ENCODE measurements at places on chromosomes 6 and 20.
A peak's percentile ranks its signal among the peaks of the same experiment; 100 is the strongest.

DNA sequence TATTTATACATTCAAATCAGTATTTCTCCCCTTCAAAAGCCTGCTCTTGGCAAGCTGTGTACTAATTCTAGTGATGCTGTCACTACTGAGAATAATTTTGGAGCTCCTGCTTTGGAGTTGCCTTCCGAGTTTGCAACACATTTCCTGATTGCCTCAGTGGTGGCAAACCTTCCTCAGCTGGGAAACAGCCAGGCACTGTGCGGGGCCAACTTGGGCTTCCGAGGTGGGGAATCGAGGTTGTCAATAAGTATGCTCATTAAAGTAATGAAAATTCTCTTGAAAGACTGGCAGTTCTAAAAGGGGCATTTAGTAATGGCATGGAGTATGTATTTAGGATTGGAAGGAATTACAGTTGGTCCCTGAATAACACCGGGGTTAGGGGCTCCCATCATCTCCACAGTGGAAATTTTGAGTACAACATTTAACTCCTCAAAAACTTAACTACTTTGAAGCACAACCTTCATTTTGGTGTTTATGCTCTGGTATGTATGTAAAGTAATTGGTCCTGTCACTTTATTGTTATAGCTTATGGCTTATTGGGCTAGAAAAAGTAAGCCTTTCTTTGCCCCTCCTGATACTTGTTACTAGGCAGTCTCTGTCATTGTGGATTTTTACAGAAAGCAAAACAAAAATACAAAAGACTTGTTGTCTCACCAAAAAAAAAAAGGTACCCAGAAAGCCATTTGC, 2.7 kb downstream of the PAQR8 start:
- DNase-seq, result no peak

DNA sequence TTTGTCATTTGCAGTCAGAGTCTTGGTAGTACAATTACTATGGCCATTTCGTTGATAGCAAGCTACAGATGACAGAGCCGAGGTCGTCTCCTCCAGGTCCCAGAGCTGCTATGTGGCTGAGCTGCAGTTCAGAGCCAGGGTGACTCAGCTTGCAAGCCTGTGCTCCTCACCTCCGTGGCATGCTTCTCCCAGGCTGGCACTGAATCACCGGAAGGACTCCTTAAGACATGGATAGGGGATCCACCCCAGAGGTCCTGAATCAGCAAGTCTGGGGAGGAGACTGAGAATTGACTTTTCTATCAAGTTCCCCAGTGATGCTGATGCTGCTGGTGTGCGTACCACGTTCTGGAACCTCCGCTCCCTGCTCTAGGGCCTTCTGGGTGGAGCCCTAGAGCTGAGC, 291.2 kb downstream of the CDH26 start:
- no peak for DNase-seq

GRCh38 chr6:152423216-152424103, 213.7 kb downstream of the SYNE1 start:
- DNase-seq, result no peak

- no peak for DNase-seq
Measured at GRCh38 chr6:34953061-34954025, 64.3 kb downstream of the ANKS1A start.

GRCh38 chr20:63168861-63169260, 47.1 kb downstream of the YTHDF1 start:
- DNase-seq, result no peak

GRCh38 chr6:38273325-38273724, 366.4 kb downstream of the BTBD9 start:
- no peak for DNase-seq

GRCh38 chr6:113697632-113698410, 159.3 kb upstream of the MARCKS start:
- no peak for DNase-seq

DNA sequence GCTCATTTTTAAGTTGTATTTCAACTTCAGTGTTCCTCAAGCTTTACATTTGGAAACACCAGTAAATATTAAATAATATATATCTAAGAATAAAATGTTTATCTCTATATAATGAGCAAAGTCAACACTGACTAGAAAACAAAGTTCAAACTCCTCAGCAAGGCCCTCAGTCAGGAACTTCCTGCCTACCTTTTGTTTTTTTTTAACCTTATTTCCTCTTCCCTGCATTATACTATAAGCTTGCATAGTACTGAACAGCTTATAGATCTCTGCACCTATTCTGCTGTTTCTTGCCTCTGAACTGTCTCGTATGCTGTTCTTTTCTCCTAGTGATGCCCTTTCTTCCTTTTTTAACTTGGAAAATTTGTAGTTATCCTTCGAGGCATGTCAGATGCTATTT, 29.6 kb downstream of the ADGB start:
- DNase-seq, result no peak

DNA sequence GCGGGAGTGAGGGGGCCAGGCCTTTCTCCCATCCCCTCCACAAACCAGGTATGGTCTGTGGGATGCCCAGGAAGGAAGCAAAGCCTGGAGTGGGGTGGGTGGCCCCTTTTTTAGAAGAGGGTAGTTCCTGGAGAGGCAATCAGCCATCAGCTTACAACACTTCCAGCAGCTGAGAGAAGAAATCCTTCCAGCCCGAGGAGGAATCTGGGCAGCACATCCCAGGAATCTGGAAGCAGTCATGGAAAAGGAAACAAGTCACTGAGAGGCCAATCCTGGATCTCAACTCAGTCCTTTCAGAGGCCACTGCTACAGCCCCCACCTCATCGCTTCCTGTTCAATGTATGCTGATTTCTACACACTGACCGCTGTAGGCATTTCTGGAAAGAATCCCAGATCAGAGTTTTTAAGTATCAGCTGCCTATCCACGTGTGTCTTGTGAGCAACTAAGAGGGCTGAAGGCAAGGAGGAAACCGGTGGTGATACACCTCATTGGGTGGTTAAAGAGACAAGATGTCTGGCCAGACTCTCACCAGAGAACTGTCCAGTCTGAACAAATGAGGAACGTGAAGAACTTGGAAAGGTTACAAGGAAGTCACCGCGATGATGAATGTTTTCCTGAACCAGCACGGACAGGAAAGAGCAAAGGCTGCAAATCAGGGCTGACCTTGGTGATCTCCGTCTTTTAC, 92.9 kb upstream of the SHLD1 start:
- no peak for DNase-seq

GRCh38 chr20:51042657-51043247, 19.8 kb upstream of the KCNG1 start:
- no peak for DNase-seq

DNA sequence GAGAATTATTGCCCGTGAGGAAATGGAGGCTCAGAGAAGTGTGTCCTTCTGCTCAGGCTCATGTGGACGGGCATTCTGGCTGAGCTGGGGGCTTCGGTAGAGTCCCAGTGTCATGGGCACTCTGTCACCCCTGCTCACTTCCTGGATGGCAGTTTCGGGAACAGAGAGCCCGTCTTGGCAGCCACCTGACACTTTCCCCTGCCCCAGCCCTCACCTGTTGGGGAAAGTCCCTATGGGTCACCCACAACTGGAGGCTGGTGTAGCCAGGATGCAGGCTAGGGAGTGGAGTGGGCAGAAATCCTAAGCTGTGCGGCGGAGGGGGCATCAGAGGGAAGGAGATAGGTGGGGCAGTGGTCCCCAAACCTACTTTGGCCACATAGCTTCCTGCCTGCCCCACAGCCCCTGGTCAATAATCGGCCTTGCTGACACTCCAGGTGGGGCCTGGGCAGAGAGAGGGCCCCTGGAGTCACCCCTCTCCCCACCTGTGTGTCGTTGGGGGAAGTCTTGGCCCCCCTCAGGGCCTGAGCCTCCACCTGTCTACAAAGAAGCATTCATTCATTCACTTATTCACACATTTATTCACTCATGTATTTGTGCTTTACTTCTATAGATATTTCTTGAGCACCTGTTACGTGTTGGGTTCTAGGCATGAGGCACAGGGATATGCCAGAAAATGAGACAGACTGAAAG, 40.5 kb downstream of the SNAI1 start:
- no peak for DNase-seq

DNA sequence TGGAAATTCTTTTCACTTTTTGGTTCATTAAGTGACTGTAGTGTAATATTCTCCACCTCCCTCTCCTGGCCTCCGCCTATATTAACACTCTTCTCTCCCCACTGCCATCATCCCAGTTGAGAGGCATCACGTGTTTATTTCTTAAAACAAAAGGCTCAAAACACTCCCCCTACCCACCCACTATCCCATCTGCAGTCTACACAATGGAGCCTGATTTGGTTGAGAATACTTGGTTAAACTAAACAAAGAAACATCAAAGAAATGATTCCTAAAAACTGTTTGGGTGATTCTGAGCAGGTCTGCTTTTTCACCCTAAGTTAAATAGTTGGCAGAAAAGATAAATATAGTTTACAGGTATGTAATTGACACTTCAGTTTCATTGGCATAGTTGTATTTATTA, 5.9 kb downstream of the TFAP2B start:
- no peak for DNase-seq

DNA sequence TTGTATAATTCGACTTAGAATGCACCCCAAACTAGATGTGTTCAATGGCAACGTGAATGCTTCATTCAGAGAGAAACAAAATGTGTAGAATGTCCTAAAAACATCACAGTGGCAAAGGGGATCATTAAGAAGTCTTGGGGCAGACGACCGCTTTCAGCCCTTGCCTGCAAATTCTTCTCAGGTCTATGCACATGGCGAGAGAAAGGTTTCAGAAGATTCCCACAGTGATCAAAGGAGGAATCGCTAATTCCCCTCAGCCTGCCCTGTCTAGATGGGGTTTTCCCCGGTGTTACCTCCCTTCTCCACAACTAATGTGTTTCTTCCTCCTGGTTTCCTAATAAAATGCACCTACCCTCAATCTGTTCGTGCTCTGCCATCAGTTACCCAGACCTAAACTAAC, 13.3 kb upstream of the NHSL1 start:
- DNase-seq, result no peak

DNA sequence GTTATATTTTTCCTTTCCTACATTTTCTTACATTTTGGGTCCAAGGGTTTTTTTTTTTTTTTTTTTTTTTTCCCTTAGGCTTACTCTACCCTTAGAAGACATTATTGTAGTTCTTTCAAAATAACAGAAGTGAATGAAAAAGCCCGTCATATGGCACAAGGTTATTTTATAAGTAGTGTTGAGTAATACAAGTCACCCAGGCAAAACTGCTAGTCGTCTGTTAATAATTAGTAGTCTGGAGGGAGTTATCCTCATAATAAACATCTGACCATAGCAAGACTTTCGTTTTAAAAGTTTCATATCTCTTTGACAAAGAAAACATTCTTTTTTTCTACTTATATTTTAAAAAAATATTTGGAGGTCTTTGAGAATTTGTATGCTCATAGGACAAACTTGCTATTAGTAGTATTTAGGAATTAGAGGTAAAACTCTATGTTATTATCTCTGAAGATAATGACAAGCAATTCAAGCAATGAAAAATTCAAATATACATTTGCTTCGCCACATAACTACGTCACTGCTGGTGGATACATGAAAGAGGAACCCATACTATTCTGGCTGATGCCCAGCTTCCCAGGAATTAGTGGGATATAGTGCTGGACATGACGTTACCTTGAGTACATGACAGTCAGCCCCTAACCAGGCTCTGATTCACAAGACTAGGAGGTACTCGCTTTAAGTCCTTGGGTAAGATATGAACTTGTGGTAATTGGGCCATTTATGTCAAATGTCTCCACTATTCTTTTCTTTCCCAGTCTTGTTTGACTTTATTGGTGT, 532.8 kb downstream of the GRIK2 start:
- DNase-seq, result no peak

DNA sequence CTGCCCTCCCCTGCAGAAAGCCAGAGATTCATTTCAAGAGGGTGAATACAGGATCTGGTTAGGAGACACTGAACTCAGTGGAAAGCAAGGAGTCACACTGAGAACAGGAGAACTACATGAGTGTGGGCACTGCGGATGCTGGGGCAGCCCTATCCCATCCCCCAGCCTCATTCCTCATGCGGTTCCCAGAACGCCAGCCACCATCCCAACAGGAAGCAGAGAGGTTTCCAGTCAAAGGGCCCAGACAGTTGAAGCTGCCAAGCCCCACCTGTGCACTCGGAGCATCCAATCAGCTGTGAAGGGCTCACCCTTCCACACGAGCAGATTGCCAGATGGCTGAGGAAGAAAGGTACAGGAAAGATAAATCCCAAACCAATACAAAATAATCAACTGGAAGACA, 50.7 kb upstream of the PRND start:
- DNase-seq, result no peak

DNA sequence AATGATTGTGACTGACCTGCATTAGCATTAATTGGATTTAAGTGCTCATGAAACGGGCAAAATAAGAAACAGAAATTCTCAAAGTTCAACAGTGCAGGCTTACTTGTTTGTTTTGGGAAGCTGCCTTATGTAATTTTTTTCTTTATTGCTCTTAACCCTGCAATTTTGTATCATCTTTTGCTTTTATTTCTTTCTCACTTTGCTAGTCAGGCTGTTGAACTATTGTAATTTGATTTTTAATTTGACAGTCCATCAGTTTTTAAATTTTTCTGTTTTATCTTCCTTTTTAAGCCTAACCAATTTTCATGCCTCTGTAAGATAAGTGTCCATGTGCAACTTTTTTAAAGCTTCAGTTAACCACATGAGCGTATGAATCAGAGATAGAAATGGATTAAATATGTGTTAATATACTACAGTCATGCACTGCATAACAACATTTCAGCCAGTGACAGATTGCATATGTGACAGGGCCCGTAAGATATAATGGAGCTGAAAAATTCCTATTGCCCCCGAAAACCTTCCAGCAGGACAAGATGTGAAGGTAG, 44.6 kb downstream of the PEX7 start:
- no peak for DNase-seq

DNA sequence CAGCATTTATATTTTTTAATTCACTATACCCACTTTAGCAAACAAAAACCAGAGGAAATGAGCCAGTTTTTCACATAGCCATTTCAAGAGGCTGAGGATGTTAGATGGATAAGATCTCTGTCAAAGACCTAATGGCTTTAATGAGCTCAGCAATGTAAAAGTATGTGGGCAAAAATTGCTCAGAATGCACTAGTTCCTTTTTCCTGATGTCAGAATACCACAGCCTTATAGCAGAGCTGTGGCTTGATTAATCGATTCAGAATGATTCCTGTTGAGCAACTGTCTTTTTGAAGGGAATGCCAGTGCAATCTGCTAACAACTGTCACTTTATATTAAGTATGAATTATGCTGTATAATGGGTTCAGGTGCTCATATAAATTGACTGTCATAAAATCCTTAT, 100.6 kb upstream of the HIVEP1 start:
- peak; percentile 31 for DNase-seq

- no peak for DNase-seq
Measured at GRCh38 chr6:111794727-111795452, 78.4 kb downstream of the FYN start.

DNA sequence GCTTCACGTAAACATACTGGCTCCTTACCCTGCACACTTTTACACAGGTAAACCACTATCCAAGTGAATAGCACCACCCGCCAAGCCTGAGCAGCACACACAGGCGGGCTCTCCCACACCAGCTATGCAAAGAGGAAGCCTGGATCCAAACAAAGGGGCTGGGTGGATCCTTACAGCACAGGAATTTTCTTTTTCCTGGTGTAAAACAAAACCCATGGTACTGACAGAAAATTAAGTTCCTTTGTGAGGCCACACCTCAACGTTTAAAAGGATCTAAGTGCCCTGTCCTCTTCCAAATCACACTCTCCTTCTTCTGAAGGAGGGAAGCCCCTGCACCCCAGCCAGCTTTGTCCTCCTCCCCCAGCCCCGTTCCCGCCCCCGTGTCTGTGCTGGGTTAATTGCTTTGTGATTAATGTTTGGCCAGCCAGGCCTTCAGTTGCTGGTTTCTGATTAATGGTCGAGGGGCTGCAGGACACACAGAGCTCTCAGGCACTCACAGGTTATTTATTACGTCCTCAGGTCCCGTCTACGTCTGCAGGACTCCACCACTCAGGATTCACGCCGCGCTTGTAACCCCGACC, 6.1 kb downstream of the DACT2 start:
- peak; percentile 47 for DNase-seq
